A673 (cell line): ENCODE measurements at places on chromosomes 5 and 9.

DNA sequence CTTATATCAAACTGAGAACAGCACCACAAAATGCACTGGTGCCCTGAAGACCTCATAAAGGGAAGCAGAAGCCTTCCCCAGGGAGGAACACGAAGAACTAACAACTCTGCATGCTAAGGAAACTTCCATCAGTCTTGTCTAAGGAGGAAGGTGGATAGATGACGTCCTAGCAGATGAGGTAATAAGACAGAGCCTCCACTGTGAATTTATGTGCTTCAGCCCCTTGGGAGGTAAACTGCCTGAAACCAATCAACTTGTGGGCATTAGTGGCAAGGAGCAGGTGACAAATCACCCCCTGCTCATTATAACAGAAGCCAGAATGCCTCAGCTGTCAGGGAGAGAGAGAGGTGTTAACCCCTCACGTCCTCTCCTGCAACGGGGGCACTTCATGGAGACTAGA lies 48.9 kb upstream of the SPIN1 start:
- DNase-seq: peak; percentile 25

GRCh38 chr5:5317976-5318375 lies 104.5 kb upstream of the ICE1 start:
- DNase-seq: no peak

GRCh38 chr9:116656977-116657376 lies 30.1 kb upstream of the TRIM32 start:
- no peak for DNase-seq

GRCh38 chr5:109788596-109788995 lies 98.9 kb downstream of the MAN2A1 start:
- DNase-seq: no peak

GRCh38 chr5:5134107-5134506 lies 6.0 kb upstream of the ADAMTS16 start:
- DNase-seq: no peak

GRCh38 chr5:43498581-43498980 lies 14.9 kb upstream of the TMEM267 start:
- no peak for DNase-seq

- DNase-seq: peak; percentile 48
These were observed 9.3 kb upstream of the KIF4B start for GRCh38 chr5:155004138-155004744.

DNA sequence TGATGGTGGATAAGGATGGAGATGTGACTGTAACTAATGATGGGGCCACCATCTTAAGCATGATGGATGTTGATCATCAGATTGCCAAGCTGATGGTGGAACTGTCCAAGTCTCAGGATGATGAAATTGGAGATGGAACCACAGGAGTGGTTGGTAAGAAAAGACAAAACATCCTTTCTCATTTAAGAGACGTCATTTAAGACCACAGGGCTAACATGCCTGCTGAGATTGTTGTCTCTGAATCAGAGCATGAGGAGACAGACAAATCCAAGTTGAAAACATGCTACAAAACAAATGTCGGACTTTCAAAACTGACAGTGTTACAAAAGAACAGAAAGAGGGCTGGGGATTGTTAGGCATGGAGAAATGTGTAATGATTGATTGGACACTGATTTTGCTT lies 4.6 kb downstream of the CCT5 start:
- DNase-seq: no peak

DNA sequence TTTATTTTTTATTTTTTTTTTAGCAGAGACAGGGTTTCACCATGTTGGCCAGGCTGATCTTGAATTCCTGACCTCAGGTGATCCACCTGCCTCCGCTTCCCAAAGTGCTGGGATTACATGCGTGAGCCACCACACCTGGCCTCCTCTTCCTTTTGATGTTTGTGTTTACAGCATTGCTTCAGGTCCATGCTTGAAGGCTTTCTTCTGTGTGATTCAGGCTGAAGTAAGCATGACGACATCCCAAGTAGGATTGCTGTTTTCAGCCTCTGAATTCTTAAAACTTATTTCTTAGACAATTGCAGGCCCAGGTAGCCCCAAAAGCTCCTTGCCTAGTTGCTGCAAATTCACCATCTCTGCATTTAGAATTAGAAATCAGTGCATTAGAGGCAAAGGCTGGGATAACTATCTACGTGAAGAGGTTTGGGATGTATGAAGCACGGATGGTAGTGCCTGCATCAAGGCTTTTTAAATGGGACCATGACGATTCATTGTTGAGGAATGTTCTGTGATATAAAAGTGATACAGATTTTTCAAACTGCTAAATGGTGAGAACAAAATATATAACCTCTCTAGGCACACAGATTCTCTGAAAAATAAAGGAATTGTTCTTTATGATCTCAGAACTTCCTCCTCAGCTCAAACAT lies 3.0 kb upstream of the ETF1 start:
- DNase-seq: no peak

GRCh38 chr5:16313761-16314160 lies 134.2 kb upstream of the MARCHF11 start:
- peak; percentile 35 for DNase-seq

DNA sequence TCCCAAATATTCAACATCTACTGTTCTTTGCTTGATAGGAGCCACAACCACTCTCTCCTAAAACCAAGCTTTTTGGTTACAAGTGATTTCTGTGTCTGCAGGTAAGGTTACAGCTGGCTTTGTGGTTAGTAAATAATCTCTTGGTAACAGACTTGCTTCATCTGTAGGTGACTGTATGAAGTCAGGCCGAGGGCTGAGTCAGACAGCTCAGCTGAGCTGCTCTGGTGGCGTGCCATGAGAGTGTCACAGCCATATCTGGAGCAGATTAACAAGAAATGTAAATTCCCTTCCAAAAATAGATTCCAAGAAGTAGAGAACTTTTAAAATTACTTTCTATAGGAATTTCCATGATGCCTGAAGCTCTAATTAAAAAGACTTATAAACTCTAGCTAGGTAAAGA lies 23.7 kb upstream of the TAS2R1 start:
- no peak for DNase-seq

DNA sequence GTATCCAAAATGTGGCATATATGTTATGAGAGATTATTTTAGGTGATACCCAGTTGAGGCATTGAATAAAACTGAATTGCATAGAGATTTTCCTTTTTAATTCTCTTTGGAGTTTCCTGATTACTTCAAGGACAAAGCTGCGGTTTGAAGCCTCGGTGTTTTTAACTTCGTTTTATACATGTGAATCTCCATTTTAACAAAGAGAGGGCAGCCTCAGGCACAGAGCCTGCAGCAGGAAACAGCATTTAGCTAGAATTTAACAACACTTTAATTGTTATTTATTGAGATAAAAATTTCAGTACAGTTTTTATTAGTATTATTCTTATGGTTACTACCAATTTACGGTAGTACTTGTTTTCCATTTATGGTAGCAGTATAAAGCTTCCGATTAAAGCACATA lies 114.0 kb downstream of the KIF4B start:
- no peak for DNase-seq

- DNase-seq: peak; percentile 72
These were observed 13.7 kb upstream of the ARAP3 start for GRCh38 chr5:141695627-141696215.

DNA sequence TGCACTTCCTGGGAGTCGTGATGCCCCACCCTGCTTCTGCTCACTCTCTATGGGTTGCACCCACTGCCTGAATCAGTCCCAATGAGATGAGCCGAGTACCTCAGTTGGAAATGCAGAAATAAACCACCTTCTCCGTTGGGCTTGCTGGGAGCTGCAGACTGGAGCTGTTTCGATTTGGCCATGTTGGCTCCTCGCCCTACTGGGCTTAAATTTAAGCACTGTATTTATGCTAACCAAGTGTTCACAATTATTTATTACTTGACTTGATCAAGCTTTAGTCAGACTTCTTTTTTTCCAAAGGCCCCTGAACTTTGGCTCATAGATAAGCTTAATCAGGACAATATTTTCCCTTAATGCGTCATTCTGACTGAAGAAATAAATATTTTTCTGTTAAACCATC lies 1072.4 kb upstream of the CDH9 start:
- no peak for DNase-seq

- DNase-seq: no peak
These were observed 100.0 kb downstream of the SH3TC2 start for GRCh38 chr5:148962761-148963324.

DNA sequence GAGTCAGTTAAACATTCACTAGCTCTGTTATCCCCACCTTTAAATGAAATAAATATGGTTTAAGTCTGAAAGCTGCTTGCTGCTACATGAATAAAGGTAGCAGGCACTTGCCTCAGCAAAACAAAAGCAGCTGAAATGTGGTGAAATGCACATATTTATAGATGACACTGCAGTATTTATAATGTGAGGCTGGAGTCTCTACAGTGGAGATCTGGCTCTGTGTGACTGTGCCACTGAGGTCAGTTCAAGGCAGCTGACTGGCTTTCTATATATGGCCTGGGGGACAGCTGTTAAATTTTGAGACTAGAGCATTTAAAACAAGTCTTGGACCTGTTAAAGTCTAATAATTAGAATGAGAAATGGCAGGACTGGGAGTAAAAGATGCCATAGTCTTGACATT lies 859.6 kb upstream of the SEMA6A start:
- DNase-seq: no peak

- DNase-seq: peak; percentile 9
These were observed 506.1 kb downstream of the BNC2 start for GRCh38 chr9:16364347-16364746.

DNA sequence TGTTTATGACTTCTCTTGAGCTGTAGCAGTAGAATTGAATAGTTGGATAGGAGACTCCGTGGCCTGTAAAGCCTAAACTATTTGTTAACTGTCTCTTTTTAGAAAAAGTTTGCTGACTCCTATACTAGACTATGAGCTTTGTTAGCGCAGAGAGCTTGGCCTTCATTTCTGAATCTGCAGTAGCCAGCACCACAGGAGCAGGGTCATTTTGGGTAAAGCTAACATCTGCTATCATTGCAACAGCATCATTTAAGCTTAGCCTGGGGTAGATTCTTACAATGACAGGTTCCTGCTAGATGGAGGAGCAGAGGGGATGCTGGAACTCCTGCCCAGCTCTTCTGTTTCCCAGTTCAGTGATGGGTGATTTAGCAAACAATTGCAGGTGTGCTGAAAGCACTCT lies 133.7 kb upstream of the ASTN2 start:
- no peak for DNase-seq

GRCh38 chr9:106023455-106023854 lies 329.1 kb downstream of the TMEM38B start:
- no peak for DNase-seq

- DNase-seq: no peak
These were observed 43.6 kb downstream of the ERGIC1 start for GRCh38 chr5:172877466-172878260.

GRCh38 chr9:78874061-78874460 lies 577.1 kb downstream of the PSAT1 start:
- DNase-seq: no peak

DNA sequence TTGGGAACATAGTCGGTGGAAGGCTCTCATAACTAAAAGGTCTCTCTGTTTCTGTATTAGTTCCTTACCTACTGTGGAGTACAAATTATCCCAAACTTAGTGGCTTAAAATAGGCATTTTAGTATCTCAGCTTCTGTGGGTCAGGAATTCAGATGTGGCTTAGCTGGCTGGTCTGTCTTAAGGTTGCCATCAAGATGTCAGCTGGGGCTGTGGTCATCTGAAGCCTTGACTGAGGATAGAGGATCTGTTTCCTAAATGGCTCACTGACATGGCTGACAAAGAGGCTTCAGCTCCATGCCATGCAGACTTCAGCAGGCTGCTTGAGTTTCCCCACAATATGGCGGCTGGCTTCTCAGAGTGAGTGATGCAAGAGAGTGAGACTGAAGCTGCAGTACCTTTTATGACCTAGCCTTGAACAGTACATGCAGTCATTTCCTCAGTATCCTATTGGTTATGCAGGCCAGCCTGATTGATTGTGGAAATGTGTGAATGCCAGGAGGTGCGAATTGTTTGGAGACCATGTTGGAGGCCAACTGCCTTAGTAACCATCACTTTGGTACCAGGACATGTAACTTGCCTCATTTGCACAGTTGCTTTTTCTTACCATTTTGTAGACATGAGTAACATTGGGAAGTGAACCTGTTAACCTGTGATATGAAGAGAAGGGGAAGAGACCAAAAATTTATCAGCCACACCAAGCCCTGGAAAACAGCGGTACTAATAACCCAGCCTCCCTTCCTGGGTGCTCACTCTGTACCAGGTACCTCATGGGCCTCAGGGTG lies 152.8 kb upstream of the IER5L start:
- peak; percentile 58 for DNase-seq
